ENCODE measurements at places on chromosomes 3 and 15.
A peak's percentile ranks its signal among the peaks of the same experiment; 100 is the strongest.

DNA sequence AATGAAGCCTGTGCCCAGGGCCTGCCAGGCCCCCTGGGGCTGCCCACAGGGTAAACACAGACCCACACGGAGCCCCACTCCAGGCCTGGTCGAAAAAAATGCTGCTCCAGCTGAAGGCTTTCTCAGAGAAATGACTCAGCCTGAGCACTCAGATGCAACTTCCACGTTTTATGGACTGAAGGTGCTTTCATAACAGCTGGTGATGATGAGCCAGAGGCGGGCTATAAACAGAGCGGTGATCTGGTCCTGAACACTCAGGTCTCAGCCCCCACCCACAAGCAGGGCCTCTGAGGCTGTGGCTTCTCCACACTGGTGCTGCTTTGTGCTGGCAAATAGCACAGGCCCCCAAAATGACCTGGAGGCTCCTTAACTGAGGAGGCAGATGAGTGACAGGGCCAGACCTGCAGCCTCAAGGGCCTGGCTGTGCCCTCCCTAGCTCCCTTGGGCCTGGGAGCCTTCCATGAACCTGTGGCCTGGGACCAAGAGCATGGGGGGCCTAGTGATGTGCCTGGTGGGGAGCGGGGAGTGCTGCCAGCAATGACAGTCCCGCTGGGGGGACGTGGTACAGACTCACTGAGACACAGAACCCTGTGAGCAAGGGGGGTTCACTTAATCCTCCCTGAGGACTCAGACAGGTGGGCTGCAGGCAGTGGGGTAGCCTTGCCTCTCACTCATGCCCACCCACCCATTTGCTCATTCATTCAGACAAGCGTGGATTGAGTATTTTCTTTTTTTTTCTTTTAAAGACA, 23.0 kb upstream of the FURIN start:
- no peak for DNase-seq

- DNase-seq: no peak
Observed at GRCh38 chr15:68594533-68595259, 15.9 kb downstream of the CORO2B start.

DNA sequence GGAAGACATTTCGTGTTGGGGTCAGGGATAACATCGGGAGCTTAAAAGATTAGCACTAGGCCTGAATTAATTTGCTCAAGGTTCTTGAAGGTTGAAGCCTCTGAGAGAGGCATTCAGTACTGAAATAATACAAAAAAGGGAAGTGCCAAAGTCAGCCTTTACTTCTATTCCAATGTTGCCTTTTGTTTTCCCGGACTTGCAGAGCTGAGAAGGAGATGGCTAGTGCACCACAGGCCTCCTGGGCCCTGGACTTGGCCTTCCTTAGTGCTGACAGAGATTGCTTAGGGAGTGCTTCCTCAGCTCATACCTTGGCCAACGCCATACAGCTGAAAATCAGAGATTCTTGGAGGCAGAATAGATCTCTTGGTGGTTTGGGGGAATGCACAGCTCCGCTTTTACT, 333.6 kb upstream of the TBL1XR1 start:
- no peak for DNase-seq

DNA sequence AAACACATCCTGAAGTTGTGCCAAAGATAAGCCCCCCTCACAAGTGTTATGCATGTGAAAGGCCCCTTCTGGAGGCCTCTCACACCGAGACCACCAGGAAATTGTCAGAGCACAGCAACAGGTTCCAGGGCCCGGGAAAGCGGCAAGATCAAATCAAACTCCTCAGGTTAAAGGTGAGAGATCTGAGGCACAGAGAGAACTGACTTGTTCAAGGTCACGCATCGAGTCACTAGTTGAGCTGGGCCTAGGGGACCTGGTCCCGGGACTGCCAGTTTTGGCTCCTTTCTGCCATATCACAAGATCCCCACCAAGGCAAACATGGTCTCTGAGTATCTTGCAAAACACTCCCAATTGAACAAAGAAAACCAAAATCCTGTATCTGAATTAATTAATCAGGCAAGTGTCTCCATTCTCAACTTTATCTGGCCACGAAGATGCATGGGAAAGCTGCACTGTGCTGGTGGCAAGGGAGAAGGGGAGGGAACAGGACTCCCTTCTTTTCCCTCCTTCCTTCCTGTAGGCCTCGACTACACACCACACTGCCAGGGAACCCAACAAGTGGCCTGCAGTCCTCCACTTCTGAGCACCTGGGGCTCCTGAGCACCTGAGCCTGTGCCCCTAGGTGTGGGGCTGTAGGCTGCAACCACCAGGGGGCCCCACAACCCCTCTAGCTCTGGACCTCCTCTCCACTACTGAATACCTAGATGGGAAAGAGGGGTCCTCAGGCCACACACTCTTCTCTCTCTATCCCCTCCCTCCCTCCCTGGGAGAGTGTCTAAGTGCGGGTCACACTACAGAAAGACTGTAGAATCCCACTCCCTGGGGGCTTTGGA, 37.3 kb downstream of the ANP32A start:
- no peak for DNase-seq

DNA sequence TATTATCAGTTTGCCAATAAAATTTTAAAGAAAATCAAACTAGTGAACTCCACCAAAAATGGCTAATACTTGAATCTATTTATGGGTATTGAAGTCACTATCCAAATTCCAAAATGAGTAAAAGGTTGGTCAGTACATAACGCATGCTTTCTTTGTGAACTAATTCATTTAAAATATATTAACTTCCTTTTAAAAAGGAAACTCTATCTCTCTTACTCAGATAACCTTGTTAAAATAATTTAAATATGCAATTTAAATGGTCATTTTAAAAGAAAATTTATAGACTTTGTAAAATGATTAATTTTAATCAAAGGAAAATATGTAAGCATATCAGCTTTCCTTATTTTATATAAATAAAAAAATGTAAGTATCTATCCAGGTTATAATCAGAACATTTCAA, 419.4 kb upstream of the ZNF385D start:
- no peak for DNase-seq

GRCh38 chr15:78358102-78358870, 18.1 kb downstream of the CRABP1 start:
- DNase-seq: no peak

- DNase-seq: no peak
Observed at GRCh38 chr15:40067921-40068624, 29.1 kb upstream of the SRP14 start.

GRCh38 chr15:73246439-73246838, 122.3 kb downstream of the HCN4 start:
- no peak for DNase-seq

DNA sequence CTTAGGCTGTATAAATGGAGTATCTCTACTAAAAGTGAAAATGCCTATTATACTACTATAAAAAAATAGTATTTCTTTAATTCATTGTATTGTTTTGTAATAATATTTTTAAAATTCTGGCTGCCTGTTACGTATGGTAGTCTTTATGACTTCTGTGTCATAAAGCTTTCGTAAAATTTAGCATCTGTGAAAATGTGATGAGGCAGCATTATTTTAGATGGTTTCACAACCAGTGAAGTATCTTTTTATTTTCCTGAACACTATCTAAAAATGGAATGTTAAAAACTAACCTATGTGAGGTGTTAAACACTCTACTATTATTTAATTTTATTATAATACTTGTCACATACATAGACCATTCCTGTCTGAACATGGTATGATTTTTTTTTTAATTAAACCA, 46.2 kb downstream of the LRCH3 start:
- DNase-seq: no peak

GRCh38 chr3:59245859-59246501, 196.2 kb upstream of the CFAP20DC start:
- DNase-seq: no peak

- peak; percentile 77 for DNase-seq
Observed at GRCh38 chr15:58401276-58401675, 30.5 kb upstream of the LIPC start.

- DNase-seq: peak; percentile 42
Observed at GRCh38 chr3:141644931-141645330, 93.2 kb upstream of the RNF7 start.

GRCh38 chr3:133464573-133464972, 64.7 kb downstream of the BFSP2 start:
- no peak for DNase-seq

DNA sequence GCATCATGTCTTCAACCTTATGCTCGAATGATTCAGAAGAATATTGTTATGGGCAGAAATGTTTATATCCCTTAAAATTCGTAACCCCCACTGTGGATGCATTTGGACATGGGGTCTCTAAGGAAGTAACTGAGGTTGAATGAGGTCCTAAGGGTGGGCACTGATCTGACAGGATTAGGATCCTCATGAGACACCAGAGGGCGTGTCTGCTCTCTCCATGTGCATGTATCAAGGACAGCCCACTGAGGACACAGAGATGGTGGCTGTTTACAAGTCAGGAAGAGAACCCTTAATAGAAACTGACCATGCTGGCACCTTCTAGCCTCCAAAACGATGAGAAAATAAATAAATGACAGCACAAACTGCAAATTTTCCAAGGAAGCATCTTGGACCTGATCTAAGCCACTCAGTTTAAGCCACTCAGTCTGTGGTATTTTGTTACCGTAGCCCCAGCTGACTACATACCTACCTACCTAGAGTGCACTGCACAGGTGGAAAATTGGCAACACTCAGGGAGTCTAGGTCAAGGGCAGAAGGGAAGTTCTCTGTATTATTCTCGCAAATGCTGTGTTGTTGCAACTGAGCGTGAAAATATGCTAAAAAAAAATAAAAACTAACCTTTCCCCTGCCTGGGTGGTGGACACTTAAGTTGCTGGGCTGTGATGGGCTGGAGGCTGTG, 126.6 kb downstream of the TJP1 start:
- DNase-seq: no peak

DNA sequence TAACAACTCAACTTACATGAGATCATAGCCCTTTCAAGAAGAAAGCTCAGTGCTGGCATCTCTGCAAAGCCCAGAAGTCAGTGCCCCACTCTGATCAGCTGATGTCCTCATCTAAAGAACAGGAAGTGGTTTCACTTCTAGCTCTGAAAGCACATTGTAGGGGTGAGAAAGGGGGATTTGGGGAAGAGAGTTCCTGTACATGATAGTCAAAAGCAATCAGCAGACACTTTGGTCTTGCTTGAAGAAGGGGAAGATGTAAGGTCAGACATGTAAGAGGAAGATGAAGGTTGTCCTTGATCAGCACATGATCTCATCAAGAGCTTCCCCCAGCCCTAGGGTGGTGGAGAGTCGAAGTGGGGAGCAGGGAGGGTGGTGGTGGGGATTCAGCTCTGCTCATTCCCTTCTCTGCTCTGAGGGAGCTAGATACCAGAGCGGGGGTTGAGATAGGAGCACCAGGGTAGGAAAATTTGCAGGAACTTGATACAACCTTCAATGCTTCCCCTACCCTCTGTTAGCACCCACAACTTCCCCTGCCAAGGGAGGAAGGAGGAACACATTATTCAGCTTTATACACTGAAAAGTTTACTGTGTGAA, 76.4 kb upstream of the ETV5 start:
- DNase-seq: peak; percentile 56

DNA sequence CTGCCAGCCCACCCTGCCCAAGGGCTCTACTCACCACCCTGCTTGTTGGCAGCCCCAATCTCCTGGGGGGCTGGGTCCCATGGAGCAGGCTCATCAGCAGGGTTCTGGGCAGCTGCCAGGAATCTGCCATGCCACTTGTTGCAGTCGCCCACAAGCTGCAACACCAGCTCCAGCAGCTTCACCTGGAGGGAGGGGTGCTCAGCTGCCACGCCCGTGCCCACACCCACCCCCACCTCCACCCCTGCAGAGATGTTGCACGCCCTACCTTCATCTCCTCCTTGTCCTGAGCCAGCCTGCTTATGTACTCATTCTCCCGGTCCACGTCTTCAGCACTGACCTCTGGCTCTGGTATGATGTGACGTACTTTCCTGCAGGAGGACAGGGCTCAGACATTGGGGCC, 77.9 kb upstream of the C2CD4B start:
- no peak for DNase-seq

DNA sequence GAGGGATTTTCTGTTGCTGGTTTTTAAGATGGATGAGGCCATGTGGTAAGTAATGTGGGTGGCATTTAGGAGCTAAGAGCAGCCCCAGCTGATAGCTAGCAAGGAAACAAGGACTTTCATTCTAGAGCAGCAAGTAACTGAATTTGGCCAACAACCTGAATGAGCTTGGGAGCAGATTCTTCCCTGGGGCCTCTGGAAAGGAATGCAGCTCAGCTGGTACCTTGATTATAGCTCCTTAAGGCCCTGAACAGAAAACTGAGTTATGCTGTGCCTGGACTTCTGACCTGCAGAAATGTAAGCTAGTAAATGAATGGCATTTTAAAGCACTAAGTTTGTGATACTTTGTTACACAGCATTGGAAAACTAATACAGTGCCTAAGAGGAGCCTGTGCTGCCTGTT, 565.5 kb downstream of the PDCD6IP start:
- no peak for DNase-seq

DNA sequence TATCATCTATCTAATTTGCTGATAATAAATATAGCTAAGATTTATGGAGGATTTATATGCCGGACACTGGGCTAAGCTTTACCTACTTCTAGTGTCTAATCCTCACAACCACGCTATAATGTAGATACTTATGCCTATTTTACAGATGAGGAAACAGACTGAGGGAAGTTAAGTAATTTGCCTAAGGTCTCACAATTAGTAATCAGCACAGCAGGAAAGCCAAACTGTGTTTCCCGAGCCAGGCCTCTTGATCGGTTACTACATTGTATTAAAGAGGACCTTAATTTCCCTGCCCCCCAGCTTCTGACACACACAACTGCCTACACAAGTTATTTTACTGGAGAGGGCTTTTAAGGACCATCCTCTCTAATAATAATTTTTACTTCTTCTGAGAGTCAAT, 40.9 kb downstream of the ONECUT1 start:
- DNase-seq: no peak

DNA sequence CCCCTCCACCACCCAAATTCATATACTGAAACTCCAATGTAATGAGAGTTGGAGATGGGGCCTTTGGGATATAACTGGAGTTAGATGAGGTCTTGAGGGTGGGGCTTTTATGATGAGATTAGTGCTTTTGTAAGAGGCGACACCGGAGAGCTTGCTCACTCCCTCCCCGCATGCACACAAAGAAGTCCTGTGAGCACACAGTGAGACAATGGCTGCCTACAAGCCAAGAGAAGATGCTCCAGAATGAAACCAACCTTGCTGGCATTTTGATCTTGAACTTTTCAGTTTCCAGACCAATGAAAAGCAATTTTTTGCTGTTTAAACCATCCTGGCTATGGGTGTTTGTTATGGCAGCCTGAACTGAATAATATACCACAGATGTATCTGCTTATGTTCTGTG, 109.0 kb downstream of the SAMMSON start:
- no peak for DNase-seq

GRCh38 chr3:183775781-183776180, 49.6 kb downstream of the MAP6D1 start:
- no peak for DNase-seq

- DNase-seq: no peak
Observed at GRCh38 chr3:40713795-40714194, 189.0 kb downstream of the ZNF621 start.

DNA sequence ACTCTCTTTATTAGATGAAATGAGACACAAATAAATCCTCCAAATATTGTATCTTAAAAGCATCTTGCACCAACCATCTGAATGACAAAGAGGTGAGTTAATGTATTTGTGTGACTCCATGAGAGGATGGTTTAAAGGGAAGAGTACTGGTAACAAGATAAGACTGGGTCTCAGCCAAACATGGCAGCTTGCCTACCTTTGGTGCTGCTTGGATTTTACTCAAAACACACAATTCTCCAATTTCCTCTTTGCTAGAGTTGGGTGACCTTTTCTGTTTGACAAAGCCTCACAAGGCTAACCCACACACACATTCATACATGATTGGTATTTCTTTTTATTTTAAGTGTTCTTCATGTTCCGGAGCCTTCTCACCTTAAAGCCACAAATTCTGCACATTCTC, 506.4 kb downstream of the FGF12 start:
- DNase-seq: no peak

Measured in substantia nigra (tissue), 51 donors.